ENCODE measurements at places on chromosomes 4 and X.

GRCh38 chr4:36303426-36304137 is 22.2 kb downstream of the DTHD1 start:
- DNase-seq: no peak

GRCh38 chrX:119512146-119512800 is 44.0 kb downstream of the SLC25A5 start:
- DNase-seq: no peak

GRCh38 chr4:77493120-77493752 is 112.4 kb upstream of the CXCL13 start:
- DNase-seq: no peak

DNA sequence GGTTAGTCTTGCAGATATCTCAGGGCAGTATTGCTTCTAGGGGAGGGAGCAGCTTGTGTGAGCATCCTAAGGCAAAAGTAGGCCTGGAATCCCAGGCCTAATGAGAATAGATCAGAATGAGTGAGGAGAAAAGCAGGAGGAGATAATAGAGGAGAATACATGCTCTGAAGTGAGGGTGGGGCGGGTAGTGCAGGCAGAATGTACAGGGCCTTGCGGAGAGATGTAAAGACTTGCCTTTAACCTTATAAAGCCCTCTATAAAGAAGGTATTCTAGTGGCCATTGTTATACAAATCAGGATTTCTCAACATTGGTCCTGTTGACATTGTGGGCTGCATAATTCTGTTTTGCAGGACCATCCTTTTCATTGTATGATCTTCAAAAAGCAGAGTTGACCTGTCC is 855.3 kb downstream of the PCDH7 start:
- no peak for DNase-seq

GRCh38 chrX:66914080-66914479 is 275.2 kb upstream of the EDA2R start:
- DNase-seq: no peak

DNA sequence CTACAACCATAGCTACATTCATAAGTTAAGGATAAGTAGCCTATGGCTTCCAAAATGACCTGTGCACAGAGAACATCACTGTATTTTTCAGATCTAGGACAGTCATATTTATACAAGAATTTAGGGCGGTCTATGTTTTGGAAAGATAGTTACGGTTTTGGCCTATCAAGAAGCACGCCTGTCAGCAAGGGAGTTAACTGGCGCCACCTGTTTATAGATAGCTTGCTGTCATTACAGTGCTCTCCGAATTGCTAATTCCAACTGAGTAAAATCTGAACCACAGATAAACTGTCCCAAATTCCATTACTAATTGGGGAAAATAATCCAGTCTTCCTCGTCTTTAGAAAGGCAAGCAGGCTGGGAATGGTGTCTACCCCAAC is 646 bp downstream of the ABCB7 start:
- no peak for DNase-seq

- no peak for DNase-seq
Observed at GRCh38 chr4:101183221-101183620, 164.1 kb downstream of the PPP3CA start.

DNA sequence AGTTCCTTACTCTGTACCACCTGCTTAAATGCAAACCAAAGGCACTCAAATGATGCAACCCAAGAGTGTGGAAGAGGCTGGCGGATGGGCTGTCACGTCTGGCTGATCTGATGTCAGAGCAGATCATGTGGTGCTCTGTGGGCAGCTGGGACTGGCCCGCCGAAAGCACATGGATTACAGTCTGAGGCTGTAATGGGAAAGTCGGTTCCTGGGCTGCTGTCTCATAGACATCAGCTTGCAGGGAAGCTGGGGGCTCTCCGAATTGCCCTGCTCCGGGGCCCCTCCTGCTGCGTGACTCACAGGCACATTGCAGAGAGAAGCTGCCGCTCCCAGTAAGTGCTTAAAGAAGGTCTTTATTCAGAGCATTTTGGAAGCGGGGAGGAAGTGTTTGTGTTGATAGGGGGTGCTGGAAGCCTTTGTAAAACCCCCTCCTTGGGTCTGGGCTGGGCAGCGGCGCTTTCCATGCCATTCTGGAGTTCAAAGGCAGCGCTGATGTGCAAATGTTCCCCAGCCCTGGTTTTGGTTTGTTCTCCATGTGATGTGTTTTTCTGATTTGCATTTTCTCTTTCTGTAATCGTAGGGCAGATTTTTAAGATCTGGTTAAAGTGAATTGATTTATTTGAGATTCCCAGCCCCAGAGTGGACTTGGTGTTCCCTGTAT is 181.1 kb downstream of the LARP7 start:
- no peak for DNase-seq

DNA sequence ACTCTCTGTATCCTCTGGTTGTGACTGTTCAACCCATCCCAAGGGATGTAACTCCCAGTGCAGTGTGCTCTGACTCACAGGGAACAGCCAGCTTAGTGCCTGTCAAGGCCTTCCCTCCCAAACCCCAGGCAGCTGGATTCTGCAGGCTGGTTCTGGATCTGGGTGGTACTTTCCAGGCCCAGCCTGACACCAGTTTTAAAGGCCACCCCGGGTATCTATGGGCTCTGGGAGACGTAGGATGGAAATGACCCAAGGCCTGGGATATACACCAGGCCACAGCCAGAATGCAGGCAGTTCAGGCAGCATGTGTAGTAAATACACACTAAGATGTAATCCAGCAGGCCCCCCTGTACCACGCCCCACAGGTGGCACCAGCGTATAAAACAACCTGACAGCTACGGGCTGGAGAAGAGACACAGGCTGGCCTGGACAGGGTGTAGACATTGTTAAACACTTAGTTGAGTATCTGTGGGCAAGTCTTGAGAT is 64.2 kb downstream of the SPINK2 start:
- no peak for DNase-seq

GRCh38 chrX:41677183-41678060 is 11.4 kb upstream of the GPR34 start:
- no peak for DNase-seq

- DNase-seq: no peak
Observed at GRCh38 chr4:151356510-151356909, 31.1 kb upstream of the SH3D19 start.

DNA sequence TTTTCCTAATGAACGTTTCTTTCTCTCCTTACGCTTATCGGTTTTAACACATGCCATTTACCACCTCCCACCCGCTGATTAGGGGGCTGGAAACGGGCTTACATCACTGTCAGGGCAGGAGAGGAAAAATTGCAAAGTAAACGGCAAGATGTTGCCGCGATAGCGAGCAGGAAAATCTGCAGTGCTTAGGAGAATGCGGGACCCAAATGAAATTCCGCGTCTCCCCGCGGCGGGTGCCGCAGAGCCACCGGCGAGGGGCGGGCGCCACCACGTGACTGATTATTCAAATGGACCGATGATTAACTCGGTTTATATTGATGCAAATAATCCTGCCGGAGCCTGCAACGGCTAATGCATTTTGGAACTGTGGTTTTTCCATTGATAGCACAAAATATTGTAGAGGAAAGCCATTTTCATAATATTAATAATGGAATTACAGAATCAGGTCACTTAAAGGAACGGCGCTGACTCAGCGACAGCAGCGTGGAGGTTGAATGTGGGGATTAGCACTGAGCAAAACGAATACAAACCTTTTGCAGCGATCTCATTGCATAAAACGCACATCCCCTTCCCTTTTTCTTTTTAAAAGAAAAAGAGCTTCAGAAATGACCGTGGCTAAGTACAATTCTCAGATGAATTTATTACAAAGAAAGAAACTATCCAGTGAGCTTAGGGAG is 224.2 kb downstream of the STIM2 start:
- DNase-seq: no peak

GRCh38 chr4:153804722-153805121 is 15.8 kb upstream of the SFRP2 start:
- no peak for DNase-seq

DNA sequence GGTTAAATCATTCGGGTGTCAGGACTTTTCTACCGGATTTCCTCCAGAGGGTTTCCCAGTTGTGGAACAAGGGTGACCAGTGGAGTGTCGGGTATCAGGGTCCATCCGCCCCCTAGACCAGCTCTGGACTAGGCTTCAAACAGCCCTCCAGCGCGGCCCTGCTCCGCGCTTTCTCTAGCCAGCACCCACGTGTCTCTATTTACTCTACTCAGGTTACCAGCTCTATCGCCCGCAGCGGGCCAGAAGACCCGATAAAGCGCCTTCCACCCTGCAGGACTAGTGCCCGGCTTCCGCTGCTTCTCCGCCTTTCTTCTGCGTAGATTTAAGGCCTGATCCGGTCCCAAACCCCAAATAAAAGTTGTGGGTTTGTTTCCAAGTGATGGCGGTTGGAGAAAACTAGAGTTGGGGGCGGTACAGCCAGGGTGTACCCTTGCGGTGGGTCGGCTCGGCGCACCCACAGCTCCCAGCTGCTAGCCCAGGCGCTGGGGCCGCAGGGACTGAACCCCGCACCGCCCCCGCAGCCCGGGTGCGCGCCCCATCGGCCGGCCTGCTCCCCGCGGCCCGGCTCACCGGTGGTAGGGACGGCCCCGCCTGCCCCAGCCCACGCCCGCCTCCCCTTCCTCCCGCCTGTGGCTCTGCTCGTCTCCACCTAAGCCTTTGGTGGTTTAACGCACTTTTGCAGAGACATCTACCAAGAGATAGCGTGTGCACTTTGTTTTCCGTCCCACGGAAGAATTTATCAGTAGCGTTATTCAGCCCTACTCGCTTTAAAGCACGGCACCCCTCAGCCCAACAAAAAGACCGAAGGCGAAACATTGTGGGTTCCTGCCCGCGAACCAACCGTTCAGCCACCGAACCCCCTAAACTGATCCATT is 2.1 kb downstream of the LEF1 start:
- DNase-seq: peak; percentile 64

DNA sequence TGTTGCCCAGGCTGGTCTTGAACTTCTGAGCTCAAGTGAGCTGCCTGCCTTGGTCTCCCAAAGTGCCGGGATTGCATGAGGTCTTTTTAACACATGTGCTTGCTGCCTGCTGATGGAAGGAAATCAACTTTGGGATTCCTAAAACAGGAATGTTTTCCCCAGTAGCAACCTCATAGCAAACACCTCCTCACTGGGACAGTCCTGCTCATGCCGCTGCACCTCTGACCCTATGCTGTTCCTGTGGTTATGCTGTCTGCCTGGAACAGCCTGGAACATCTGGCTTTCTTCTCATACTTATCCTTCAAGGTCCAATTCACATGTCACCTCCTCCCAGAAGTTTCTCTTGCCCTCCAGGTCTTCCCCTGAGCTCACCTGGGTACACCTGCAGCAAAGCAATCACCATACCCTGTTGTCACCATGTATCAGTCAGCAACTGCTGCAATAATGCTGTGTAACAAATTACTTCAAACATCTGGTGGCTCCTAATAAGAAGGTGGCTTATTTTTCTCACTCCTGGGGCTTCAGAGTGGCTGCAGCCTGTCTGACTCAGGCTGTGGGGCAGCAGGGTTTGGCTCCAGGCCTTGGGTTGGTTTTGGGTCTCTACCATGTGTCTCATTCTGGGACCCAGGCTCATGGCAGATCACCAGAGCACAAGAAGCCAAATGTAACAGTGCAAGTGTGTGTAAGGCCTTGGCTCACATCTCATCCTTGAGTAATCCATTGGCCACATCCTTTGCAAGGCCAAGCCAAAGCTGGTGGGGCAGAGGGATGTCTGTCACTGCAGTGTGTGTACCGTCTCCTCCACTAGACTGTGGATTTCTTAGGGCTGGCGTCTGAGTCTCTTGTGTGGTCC is 59.4 kb upstream of the SORCS2 start:
- DNase-seq: no peak

- no peak for DNase-seq
Observed at GRCh38 chrX:13923845-13924244, 105.8 kb downstream of the GEMIN8 start.

GRCh38 chr4:84451546-84451945 is 47.5 kb downstream of the NKX6-1 start:
- no peak for DNase-seq

GRCh38 chrX:65689377-65689776 is 21.9 kb downstream of the MSN start:
- no peak for DNase-seq

DNA sequence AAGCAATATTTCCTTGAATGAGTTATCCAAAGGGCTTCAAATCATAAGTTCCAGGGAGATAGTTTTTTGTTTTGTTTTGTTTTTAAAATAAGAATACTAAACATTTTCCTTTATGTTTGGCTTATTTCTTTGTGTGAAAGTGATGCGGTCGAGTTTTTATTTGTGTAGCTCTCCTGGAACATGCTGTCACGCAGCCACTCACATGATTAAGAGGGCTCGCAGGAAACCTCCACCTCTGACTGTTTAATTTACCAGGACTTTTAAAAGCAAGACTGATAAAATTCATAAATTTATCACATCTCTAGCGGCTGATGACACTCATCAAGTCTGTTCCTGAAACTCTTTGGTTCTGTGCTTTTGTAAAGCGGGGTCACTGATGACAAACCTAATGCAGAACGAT is 48.9 kb upstream of the HAND2 start:
- DNase-seq: no peak

DNA sequence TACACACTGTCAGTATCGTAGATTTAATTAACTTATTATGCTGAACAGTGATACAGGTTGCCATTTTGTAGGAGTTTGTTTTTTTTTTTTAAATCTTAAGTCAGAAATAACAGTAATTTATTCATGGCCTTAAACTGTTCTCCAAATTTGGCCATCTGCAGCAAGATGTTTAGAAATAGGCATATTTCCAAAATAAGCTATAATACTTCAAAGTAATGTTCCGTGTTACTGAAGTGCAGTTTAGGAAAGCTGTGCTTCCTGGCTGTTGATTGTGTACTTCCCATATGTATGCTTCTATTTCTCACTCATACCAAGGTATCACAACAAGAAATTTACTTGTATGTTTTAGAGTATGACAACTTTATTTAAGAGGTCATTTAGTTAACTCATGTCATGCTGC is 28.9 kb downstream of the CPEB2 start:
- DNase-seq: no peak

GRCh38 chr4:98518559-98519267 is 139.7 kb downstream of the TSPAN5 start:
- DNase-seq: no peak
